Effector memory CD8-positive, alpha-beta T cell (primary cell): ENCODE measurements at places on chromosomes 7 and 10.

DNA sequence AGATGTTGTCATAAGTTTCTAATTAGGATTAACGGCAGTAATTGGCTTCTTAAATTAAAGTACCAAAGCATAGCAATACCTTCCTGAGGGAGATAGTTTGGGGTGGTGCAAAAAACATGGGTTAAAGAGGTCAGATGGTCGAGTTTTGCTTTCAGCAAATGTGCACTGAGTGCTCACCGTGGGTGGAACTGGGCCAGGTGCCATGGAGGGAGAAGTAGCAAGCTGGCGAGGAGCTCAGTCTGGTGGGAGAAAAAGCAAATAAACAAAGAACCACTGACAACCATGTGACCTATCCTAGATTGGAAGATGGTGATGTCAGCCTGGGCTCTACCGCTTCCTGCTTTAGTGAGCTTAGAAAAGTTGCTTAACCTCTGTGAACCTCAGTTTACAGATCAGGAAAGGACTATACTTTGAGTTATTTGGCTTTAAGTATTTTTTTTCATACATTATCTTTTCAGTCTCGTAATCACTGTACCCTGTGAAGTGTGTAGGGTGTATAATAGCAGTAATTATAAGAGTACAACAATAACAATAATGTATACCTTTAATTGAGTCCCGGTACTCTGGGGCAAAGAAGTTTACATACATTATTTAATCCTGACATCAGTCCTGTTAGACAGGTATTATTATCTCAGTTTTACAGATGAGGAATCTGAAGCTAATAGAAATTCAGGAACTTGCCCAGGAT is 69.0 kb upstream of the PDCD4 start:
- DNase-seq = peak; percentile 24

- DNase-seq = no peak
These were observed 599.2 kb upstream of the PCDH15 start for GRCh38 chr10:55400075-55400849.

DNA sequence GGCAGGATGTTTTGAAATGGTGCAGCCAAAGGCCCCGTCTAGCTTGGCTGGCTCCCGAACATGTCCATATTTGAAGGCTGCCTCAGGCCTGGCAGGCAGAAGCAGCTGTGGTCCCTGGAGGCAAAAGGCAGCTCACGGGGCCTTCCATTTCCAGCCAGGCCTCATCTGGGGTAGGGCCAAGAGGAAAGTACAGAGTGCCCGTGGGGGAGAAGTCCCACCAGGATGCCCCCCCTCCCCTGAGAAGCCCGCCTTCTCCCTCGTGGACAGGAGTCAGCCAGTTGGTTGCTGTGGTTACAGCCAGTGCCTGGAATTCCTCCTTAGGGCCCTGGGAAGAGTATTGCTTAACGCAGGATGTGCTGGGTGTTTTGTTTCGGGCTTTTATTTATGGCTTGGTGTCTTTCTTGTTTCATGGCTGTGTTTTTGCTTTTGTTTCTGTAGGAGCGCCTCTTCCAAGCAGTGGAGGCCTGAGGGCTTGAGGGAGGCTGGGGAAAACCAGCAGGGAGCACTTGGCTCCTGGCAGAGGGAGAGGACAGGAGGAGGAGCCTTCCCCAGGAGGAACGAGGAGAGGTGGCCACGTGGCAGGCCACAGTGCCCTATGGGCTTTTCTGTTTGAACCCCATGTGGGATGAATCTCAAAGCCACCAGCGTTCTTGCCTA is 45.4 kb downstream of the CHST3 start:
- no peak for DNase-seq

- DNase-seq = no peak
These were observed 544.1 kb downstream of the AUTS2 start for GRCh38 chr7:70142247-70142932.

GRCh38 chr7:28621369-28621841 is 209.1 kb downstream of the CREB5 start:
- no peak for DNase-seq

DNA sequence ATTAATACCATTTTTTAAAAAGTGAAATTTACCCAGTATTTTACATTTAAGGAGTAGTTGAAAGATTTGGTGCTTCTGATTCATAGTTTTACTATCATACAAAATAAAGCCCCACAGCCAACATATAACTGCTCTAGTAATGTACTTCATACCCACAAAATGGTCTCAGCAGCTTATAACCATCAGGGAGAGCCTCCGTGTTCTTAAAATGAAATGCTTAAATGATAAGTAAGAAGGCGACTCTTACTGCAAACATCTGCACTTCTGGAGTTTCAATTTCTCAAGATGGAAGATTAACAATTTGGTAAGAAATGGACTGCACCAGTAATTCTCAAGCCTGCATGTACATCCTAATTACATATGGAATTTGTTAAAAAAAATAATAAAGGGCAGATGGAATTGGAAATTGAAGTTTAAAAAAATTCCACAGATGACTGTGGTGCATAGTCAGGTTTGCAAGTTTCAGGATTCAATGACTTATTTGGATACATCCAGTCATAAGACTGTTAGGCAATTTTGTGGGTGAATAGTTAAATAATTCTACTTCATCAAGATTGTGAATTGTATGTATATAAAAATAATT is 461.0 kb downstream of the KIF20B start:
- DNase-seq = no peak

DNA sequence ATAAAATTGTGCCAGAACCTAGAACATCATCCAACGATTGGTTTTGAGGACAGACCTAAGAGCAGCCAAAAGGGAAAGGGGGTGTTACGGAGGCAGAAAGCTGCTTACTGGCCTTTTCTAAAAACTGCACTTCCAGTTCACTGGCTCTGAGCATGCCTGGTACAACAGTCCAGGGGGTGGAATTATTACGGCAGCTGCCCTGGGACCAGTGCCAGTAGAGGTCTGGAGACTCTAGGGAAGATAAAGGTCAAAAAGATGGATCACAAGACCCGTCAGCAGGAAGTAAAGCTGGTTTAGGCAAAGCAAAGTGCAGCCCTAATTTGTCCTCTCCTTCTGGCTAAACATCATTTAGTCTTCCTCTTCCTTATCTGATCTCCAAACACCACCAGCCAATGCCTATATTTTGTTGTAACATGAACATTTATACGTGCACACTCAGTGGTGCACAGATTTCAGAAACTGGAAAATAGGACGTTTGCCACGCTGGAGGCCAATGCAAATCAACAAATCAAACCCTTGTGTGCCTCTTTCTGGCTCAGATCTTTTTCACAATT is 216.4 kb upstream of the DPP6 start:
- no peak for DNase-seq

DNA sequence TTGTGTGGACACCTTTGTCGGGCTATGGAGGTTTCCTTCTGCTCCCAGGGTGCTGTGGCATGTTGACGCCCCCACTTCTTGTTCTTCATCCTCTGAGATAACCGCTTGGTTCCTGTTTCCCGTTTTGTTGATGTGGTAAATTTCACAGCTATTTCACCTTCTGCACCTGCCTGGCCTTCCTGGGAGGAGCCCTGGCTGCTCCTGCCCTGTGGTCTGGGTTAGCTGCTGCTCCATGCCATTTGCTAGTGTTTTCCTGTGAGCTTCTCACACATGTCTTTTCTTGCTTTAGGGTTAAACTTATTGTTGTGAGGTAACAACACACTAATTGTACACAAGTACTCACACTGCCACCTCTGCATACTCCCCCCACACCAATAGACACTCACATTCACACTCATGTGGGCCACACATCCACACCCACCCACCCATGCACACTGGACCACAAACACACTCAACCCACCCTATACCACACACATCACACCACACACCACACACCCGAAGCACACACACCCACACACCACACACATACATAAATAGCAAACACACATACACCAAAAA is 46.5 kb upstream of the MSMB start:
- DNase-seq = no peak

- DNase-seq = no peak
These were observed 299.8 kb downstream of the CCDC3 start for GRCh38 chr10:12701696-12702095.

DNA sequence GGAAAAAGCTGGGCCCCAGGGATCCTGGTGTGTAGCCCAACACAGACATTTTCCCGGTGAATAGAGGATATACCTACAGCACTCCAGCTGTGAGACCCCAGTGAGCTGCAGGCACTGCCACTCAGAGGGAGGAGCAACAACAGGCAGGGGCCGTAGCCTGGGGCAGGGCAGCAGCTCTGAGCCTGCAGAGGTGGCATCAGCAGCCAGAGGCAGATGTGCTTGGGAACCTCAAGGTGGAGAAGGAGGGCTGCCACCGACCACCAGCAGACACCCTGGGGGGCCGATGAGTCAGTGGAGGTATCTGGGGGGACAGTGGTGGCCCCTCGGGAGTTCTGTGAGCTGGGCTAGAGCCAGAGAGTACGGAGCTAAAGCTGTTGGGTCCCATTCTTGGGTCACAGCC is 110.2 kb upstream of the GDF10 start:
- no peak for DNase-seq

DNA sequence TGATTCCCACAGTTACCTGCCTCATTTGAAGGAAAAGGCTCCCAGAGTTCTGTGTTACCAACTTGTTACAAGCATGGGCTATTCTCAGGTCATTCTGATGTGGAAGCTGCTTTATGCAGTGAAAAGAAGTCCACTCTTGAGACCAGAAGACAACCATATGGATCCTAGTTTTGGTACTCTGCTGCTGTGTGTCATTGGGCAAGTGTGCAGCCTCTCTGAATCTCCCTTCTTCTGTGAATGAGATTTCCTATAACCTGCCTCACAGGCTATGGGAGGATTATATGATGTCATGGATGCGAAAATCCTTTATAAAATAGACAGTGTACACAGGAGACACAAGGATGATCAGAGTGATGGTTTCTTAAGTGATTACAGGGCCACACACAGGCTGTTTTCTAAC is 166.1 kb downstream of the ARID5B start:
- no peak for DNase-seq

DNA sequence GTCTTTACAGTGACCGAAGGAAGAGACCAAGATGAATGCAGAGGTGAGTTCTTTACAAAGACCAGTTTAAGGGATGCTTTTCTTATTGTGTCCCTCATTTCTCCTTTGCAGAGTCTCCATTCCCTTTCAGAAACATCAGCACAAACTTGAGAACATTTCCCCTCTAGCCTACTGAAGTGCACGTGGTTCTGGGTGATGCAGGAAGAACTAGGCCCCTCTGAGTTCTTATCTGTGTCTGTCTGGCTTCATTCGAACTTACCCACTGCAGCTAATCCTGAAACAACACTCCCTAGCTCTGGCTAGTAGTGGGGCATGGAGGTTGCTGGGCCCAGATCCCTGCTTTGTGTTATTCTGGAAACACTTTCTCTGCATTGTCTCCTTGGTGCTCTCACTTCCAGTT is 12.6 kb downstream of the BLVRA start:
- DNase-seq = no peak

DNA sequence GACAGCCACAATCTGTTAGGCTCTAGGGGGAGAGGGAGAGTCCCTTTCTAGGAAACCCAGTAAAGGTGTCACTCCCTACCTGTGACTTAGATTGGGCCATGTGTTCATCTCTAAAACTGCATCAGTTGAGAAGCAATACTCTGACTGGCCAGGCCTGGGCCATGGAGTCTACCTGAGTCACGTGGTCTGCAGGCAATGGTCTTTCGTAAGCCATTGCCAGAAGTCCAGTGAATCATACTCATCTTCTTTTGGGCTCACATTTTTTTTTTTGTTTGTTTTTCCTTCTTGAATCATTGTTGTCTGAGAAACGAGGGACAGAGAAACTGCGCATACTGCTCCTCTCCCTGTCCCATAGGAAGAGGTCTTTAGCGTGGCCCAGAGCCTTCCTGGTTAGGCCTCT is 215.6 kb downstream of the CCSER2 start:
- DNase-seq = no peak

- DNase-seq = no peak
These were observed 9.2 kb downstream of the ZNF775 start for GRCh38 chr7:150388306-150388705.

GRCh38 chr7:74439541-74439940 is 14.2 kb upstream of the GTF2IRD1 start:
- no peak for DNase-seq

DNA sequence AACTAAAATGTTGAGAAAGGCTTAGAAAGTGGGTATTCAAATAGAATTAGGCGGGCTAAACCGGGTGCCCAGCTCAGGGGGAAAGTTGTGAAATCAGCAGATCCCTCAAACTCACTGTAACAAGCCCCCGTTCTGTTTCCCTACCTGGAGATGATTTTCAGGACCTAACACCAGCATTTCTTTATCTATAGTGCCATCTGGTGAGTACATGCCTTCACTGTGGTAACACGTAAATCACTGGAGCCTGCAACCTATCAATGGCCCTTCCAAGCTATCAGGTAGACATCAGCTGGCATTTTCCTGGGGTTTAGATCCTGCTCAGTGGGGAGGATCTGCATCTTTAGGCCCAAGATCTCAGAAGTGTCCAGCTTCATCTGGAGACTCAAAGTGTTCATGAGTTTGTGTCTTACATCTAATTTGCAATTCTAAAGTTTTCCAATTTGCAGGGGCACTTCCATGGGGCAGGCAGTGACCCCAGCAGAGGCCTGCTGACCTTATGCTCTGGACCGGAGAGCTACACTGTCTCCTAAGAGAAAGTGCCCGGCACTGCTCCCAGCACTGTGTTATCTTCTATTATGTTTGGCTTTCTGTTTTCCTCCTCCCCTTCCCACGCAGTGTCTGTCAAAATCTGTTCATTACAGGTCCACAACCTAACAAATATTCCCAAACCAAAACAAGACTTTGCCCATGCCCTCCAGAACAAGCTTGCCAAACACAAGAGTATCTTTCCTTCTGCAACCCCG is 132.5 kb downstream of the LSM5 start:
- no peak for DNase-seq

DNA sequence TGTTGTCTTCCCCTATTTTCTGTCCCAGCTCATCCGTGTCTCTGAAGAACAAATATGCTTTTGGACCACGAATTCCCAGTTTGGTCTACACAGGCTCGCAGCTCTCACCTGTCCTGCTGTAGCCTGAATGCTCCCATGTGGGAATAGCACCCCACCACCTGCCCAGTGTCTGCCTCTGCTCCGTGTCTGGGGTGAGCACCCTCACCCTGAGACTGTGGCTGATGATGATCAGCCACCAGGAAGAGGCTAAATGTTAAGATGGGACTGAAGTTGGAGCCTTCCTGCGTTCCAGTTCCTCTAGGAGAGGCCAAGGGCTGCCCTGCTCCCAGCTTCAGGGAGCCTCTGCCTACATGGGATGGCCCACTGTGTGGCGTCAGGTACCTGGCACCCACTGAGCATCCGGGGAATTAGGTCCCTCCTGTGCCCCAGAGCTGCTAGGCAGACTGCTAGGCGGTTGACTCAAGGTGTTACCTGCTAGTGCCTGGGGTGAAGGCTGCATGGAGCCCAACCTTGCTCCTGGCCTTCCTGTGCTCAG is 3.7 kb downstream of the PGAM2 start:
- no peak for DNase-seq

DNA sequence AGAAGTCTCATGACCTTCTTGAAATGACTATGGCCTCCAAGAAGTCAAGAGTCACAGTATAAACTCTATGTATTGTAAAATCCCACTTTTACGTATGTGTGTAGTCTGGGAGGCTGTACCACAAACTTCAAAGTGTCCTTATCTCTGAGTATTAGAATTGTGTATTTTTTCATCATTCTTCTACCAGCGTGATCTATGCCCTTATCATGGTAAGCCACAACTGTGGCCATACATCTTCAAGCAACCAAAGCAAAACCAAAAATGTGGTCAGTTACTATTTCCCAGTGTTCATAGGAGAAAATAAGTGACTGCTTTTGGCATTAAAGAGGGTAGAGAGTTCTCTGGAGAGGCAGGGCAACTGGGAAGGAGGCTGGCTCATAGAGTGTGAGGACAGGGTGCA is 42.8 kb downstream of the SPOCK2 start:
- DNase-seq = no peak

GRCh38 chr10:43352951-43353350 is 18.5 kb upstream of the FXYD4 start:
- no peak for DNase-seq

- DNase-seq = no peak
These were observed 39.2 kb upstream of the SLC35B4 start for GRCh38 chr7:134355927-134356326.
